ENCODE measurements at places on chromosomes 6 and 20.

DNA sequence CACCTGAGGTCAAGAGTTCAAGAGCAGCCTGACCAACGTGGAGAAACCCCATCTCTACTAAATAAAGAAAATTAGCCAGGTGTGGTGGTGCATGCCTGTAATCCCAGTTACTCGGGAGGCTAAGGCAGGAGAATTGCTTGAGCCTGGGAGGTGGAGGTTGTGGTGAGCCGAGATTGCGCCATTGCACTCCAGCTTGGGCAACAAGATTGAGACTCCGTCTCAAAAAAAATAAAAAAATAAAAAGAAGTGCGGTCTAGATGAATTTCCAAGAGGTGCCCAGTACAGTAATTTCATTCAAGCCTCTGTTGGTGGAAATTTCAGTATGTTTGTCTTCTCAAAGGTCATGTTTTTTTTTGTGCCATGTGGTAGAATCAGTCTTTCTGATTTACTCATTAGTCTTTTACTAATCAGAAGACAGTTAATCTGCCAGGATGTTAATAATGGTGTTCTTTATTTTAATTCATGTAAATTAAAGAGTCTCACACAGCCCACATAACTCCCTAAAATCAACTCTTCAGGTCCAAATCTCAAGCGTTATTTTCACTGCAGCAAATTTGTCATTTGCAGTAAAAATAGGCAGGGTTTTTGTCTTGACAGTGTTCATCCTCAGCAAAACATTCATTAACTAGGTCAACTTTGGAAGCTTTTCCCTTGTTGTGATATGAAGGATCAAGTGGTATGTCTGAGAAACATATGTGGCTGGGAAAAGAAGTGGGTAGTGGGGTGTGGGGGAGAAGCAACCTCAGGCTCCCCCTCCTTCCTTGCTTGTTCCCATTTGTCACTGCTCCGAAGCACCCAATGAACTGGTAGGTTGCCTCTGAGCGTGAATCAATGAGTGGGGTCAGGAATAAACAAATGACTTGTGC is 13.3 kb downstream of the TP53INP2 start:
- DNase-seq, result no peak

DNA sequence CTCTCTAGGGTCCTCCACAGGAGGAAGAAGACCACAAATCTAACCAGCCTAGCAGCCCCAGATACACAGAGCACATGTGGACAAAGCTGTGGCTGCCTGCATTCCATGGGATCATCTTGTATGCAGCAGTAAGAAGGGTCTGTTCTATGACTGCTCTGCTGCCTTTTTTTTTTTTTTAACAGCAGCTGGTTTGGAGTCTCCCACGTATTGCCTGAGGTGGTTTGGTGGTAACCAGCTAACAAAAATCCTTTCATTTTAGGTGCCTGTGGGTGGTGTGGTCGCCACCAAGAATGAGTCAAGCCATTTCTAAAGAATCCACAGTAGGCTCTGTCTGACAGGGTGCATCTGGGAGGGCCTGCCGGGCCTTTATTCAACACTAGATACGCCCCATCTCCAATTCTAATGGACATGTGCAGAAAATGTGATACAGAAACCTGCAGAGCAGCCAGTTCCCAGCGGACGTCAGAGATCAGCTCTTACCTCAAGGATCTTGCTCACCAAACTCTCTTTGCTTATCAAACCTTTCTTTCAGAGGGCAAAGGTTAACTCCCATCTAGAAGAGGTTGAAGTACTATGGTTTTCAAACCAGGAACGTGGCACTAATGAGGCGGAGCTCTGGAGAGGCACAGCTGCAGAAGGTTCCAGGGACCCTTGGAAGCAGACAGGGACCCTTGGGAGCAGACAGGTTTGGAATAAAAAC is 32.0 kb downstream of the GNAS-AS1 start:
- DNase-seq, result peak; percentile 64

DNA sequence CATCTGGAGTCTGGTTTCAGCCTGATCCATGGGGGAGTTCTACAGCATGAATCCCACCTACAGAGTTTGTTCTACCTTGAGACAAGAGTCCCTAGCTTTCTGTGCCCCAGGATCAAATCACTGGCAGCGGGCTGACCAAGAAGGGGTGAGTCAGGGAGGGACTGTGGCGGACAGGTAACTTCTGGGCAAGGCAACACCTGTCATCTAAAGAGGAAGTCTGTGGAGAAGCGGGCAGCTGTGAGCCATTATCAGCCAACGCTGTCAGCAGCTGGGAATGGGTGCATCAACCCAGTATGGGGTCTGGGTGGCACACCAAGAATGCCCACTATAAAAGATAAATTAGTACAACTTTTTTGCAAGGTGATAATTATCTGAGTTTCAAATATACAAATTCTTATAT is 45.9 kb downstream of the UBE3D start:
- peak; percentile 38 for DNase-seq

DNA sequence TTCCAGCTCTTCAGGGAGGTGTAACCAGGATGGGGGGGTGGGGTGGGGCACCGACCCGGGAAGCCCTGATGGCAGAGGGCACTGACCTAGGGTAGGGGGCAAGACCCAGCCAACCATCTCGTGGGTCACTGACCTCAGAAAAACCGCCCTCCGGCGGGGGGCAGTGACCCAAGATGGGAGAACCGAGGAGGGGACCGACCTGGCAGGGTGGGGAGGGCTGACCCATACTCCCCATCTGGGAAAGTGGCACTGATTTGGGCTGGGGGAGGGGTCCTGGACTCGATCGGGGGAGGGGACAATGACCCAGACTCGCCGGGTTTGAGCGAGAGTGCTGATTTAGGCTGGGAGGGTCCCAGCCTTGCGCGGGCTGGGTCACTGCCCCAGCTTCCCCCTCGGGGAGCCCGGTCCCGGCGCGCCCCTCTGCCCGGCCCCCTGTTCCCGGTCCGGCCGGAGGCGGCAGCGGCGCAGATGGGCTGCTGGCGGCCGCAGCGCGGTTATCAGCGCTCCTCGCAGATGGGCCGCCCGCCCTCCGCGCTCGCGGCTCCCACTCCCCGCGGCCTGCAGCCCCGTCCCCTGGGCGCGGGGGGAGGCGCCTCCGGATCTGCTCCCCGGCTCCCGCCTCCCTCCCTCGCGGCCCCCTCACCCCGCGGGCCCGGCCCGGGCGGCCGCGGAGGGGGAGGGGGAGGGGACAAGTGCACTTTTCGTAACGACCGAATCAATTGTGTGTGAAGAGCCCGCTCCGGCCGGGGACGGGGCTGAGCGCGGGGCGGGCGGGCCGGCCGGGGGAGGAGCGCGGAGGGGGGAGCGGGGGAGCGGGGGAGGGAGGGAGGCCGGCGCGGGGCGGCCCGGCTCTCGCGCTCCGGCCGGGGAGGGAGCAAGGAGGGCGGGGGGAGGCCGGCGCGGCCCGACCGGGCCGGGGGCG is 2.2 kb downstream of the NOL4L start:
- no peak for DNase-seq

DNA sequence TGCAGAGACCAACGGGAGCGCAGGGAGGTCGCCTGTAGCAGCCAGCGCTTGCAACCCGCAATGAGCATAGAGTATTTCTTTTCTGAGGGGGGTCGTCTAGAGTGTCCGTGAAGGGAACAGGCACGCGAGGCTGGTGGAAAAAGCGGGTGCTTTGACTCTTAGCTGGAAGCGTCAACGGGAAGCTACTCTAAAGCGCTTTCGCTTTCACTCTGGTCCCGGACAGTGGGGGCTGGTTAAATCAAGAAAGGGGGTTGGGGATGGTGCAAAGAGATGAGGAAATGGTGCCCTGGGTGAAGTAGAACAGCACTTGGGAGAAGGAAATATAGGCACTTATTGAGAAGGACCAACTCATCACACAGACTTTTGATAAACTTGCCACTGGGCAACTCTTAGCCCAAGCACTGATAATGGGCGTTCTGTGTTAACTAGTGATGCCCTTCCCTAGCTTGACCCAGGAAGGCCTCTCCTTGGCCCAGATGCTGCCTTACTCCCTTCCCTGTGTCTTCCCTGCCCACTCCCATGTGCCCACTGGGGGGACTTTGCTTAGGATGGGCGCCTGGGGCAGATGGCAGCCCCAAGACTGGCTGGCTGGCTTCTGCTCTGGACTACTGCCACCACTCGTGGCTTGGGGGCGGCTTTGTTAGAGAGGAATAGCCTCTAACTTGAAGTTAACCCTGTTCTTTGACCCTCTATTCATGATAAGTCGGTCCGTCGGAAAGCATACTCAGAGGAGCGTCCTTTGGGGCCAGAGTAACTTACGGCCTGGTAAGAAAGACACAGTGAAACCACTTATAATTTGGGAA is 585 bp downstream of the PSMB9 start:
- DNase-seq, result peak; percentile 37

- DNase-seq, result no peak
These were observed 23.3 kb downstream of the STK38 start for GRCh38 chr6:36523936-36524499.

All from LHCN-M2 (cell line).